Activated T-cell treated with anti-CD3 and anti-CD28 coated beads for 1 hour (primary cell): ENCODE measurements at places on chromosomes 3 and 15.

DNA sequence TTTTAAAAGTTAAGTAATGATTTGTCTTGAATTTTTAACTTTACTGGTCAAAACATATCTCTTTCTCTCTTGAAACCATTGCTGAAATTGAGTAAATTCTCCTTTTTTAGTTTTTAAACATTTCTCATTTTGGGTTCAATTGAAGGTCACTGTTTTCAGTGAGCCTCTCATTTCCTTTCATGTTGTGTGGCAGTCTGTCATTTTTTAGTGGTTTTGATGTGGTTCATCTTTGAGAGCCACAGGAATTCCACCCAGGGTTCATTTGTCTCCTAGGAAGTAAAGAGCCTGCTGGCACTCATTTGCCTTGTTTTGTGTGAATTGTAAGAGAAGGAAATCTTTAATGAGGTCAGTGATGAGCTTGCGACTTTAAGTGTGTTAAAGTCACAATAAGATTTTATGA, 10.4 kb downstream of the CLDN11 start:
- DNase-seq = no peak

- DNase-seq = no peak
These were observed 38.1 kb upstream of the RASA2 start for GRCh38 chr3:141448606-141449220.

DNA sequence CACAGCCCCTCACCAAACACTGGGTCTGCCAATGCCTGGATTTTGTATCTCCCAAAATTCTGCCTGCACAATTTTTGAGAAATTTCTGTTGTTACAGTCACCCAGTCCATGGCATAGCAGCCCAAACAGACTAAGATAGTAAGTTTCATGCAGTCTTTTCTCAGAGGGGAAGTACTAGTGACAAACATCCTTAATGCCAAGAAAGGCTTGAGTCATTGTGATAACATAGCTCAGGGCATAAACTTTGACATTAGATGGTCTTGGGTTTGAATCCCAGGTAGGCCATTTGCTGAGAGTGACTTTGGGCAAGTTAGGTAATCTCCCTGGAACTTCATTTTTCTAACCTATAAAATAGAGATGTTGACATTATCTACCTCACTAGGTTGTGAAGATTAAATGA, 36.1 kb upstream of the PFN2 start:
- DNase-seq = no peak

- no peak for DNase-seq
These were observed 79.4 kb downstream of the POLR2M start for GRCh38 chr15:57785959-57786358.

DNA sequence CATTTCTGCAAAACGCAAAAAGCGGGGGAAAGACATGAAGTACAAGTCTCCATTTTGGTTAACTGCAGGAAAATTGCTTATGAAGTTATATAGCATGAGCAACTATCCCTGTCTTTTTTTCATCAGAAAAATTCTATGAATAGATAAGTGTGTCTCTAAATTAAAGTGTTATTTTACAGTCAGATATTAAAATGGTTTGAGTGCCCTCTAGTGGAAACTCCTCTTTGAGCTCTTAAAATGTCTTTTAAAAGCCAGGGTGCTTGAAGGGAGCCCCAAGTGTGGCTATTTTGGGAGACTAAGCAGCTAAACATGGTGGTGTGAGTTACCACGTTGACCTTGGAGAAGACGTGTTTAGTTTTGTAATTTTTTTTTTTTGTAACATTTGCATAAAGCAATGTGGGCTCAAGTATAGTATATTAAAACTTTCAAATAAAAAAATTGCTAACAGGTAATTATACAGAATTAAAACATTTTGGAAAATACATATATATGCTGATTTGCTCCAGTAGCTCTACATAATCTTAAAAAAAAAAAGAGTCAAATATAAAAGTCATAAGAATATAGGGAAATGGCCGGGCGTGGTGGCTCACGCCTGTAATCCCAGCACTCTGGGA, 77.2 kb downstream of the PPP2R3A start:
- no peak for DNase-seq

- DNase-seq = no peak
These were observed 135.6 kb downstream of the KCNMB2 start for GRCh38 chr3:178671791-178672190.

DNA sequence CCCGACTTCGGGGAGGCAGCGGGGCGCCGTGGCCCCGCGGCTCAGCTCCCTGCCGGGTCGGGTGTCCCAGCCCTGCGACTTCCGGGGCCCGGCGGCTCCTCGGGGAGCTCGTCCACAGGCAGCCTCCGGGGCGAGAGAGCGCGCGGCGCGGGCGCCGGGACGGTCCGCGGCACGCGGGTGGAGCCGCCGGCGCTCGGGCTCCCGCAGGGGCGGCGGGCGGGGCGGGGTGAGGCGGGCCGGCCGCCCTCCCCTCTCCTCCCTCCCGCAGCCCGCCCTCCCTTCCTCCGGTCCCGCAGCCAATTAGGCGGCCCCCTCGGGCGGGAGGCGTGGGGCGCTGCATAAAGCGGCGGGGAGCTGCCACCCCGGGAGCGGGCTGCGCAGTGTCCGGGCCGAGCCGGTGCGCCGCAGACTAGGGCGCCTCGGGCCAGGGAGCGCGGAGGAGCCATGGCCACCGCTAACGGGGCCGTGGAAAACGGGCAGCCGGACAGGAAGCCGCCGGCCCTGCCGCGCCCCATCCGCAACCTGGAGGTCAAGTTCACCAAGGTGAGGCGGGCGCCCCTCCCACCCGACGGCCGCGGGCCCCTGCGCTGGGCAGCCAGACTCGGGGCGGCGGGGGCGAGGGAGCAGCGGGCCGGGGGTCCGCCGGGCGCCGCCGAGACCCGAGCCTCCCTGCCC, at the start of gene ALDH1A3:
TSS of gene ALDH1A3 (plus strand) at position 368 of the 675 bp plus-strand sequence. CDS start at position 445, 77 bp downstream.
- DNase-seq = no peak

- no peak for DNase-seq
These were observed 69.2 kb upstream of the GOLGA8B start for GRCh38 chr15:34652726-34653033.

DNA sequence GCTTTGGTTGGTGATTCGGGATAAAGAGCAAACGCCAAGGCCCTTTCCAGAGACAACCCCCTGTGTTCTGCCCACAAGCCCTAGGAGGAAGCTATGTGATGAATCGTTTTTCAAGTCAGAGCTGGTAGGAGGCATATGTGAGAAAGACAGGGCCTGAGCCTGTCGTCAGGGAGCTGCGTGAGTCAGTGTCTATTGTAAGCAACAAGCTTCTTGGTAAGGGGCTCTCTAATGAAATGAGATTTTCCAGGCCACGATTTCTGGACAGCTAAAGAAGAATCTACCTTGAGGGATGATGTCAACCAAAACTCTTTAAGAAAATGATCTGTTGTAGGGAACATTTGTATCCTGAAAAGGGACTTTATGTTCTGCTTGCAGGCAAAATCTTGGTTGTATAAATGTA, 318.9 kb upstream of the IL12A start:
- DNase-seq = no peak

DNA sequence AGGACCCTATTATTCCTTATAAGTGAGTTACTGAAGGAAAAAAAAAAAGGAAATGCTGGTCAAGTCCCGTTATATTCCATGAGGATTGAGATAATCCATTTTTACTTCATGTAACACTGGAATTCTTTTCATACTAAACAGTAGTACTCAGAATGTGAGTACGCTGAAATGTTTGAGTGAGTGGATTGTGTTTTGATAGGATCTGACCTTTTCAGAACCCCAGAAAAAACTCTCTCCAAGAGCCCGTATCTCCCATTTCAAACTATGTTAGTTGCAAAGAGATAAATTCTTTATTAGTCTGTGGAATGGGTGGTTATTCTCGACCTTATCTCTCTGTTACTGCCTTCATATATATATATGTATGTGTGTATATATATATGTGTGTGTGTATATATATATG, 2.5 kb upstream of the LPP start:
- DNase-seq = no peak

DNA sequence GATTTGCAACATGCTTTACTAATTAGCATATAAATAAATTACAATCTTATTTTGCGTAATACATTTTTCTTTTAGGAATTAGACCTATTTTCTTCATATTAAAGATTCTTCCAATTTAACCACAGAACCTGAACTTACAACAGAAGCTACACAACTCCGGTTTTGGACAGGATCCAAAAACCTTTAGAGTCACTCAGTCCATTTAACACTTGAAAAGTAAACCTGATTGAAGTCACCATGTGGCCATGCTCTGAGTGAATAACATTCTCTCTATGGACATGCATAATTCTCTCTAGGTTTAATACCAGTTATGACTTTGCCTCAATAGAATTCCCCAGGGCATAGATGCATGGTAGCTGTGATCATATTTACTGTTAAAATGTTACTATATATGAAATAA, 751.0 kb downstream of the VGLL3 start:
- no peak for DNase-seq

DNA sequence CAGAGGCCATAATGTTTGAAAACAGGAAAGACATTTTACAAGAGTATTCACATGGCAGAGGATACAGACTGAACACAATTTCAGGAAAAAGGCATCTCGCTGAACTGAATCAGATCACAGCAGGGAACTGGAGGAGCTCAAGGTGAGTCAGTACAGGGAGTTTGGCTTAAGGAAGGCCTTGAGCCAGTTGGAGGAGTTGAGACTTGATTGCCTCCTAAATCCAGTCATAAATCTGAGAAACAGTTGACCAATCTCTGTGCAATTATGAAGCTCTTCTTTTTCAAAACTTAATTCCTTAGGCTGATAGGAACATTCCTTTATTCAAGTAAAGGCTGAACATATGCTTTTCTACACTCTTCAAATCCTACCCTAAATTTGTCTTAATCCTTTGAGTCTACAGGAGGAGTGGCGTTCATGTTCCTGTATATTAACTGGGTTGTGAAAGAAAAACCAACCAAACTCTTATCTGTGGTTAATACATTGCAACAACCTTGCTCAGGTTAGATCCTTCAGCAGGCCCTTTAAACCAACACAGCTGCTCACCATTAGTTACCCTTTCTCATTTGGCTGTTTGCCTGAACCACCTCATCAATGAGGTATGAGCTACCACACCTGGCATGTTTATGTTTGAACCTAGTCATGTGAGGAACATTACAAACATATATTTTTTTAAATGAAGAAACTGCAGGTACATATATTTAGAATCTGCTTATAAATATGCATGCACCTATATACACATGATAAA, 404.1 kb upstream of the ATP11B start:
- no peak for DNase-seq

GRCh38 chr15:33443708-33444107, 132.9 kb downstream of the RYR3 start:
- DNase-seq = no peak

DNA sequence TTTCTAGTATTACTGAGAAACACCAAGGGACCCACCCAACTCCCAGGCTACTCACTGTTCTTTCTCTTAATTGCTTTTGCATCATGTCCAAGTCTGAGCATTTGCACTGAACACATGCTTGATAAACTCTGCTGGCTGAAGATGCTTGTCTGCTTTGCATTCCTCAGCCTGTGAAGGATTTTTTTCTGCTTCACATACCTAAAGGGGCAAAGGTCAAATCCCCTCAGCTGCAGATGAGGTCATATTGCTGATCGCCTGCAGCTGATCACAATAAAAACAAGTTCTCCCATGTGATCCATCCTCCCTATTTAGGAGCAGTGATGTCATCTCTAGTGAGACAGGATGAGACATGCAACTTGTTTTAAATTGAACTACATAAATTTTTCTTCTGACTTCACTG, 84.6 kb upstream of the DCBLD2 start:
- no peak for DNase-seq

DNA sequence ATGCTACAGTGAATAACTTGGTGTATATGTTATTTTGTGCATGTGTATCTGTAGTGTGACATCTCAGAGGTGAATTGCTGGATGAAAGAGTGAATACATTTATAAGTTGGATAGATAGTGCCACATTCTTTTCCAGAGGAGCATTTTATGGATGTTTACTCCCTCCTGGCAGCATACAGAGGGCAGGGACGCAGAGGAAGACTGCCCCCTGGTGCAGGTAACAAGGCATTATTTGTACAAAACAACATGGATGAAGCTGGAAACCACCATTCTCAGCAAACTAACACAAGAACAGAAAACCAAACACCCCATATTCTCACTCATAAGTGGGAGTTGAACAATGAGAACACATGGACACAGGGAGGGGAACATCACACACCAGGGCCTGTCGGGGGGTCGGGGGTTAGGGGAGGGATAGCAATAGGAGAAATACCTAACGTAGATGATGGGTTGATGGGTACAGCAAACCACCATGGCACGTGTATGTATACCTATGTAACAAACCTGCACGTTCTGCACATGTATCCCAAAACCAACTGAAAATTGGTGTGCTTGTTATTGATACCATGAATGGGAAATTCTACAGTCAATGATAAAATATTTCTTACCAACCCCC, 57.9 kb upstream of the CTXND1 start:
- no peak for DNase-seq

GRCh38 chr3:111738238-111738637, 120.8 kb upstream of the PHLDB2 start:
- no peak for DNase-seq

DNA sequence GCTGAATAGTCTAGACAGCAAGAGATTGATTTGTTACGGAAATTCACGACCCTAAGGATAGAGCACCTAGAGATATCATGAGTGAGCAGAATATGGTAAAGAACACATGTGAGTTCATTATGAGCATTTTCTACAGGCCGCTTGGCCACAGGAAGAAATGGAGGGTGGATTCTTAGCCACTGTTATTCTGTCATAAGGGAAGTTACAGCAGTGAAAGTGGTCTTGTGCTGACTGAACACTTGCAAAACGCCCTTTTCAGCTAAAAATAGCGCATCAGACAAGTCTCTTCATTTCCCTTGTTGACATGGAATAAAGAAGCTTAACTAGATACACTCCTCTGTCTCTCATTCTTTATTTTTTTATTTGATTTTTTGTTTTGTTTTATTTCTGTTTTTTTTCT, 19.8 kb downstream of the DGKG start:
- DNase-seq = no peak
